ENCODE measurements at places on chromosomes 2 and 18.

- DNase-seq, result no peak
Observed at GRCh38 chr2:14140009-14140550, 492.4 kb upstream of the LRATD1 start.

- no peak for DNase-seq
Observed at GRCh38 chr18:35134190-35134730, 93.0 kb downstream of the MAPRE2 start.

DNA sequence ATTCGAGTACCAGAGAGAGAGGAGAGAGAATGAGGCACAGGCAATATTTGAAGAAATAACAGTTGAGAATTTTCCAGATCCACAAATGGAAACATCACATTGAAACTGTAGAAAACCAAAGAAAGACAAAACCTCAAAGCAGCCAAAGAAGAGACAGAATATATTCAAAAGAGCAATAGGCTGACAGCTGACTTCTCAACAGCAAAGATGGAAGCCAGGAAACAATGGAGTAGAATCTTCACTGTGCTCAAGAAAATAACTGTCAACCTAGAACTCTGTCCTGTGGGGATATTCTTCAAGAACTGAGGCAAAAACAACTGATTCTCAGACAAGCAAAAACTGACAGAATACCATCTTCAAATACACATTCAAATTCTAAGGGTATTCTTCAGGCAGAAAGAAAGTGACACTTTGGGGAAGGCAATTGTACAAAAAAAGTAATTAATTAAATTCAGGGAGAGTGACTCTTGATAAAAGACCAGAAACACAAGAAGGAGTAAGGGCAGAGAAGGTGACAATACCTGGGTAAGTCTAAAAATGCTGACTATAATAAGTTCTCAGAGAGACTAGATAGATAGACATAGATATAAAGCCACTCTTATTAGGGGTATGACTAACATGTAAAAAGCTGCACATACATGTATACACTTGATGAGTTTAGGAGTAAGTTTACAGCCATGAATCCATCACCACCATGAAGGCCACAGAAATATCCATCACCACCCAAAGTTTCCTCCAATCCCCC is 25.6 kb downstream of the ANKMY1 start:
- DNase-seq, result no peak

- DNase-seq, result no peak
Observed at GRCh38 chr2:10415640-10416039, 32.5 kb downstream of the ODC1 start.

GRCh38 chr18:47868744-47869143 is 61.7 kb downstream of the SMAD2 start:
- no peak for DNase-seq

GRCh38 chr2:21822505-21822904 is 698.7 kb downstream of the TDRD15 start:
- no peak for DNase-seq

DNA sequence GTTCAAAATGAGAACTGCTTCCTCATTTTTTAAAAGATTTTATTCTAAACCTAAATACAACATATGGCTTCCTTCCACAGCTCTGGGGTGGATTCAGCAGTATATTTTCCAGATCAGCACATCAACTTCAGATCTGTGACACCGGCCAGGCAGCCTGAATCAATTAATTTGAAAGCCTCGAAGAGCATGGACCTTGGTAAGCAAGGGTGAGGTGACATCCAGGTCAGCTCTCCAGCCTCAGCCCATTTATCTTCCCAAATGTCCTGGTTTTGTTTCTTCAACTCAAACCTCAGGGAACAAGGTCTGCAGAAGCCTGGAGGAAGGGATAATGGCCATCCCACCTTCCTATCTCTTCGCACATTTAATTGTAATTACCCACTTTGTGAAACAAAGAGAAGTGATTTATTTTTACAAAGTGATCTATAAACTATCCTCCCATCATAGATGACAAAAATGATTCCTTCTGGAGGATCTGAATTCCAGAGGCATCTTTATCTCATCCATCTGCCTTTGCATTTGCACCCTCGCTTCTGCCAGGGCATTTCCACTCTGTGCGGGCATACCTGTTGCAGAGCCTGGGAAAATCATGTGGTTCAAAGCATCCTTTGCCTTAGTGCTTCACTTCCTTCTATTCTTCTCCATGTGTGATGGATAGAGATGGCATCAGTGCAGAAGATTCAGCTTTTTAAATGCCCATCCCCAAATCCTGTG is 489.0 kb upstream of the NRP2 start:
- DNase-seq, result no peak

DNA sequence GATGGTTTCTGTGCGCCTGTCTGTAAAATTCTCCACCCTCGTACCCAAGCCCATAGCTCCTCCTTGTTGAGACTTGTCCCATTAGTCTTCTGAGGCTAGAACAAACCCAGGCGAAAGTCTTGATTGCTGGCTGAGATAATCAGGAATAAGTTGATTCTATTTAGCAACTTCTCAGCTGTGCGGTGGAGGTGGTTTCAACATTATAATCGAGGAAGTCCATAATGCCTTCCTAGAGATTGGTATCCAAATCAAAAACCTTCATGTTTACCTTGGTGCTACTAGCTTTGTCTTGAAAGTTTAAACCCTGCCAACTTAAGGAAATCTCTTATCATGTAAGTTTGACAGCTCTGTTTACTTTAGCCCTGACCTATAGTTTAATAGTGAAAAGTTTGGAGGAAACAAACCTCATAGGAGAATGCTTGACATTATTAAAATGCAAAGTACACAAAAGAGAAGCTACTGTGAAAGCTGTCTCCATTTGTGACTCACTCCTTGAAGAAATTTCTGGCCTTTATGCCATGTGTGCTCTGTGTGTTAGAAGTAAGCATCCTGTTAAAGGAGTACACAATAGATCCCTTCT is 36.6 kb upstream of the DSC1 start:
- DNase-seq, result no peak

- no peak for DNase-seq
Observed at GRCh38 chr18:75116809-75117208, 92.1 kb downstream of the PTGR3 start.

- no peak for DNase-seq
Observed at GRCh38 chr2:155653176-155653575, 679.3 kb downstream of the NR4A2 start.

GRCh38 chr2:179344970-179345369 is 80.3 kb upstream of the SESTD1 start:
- no peak for DNase-seq

DNA sequence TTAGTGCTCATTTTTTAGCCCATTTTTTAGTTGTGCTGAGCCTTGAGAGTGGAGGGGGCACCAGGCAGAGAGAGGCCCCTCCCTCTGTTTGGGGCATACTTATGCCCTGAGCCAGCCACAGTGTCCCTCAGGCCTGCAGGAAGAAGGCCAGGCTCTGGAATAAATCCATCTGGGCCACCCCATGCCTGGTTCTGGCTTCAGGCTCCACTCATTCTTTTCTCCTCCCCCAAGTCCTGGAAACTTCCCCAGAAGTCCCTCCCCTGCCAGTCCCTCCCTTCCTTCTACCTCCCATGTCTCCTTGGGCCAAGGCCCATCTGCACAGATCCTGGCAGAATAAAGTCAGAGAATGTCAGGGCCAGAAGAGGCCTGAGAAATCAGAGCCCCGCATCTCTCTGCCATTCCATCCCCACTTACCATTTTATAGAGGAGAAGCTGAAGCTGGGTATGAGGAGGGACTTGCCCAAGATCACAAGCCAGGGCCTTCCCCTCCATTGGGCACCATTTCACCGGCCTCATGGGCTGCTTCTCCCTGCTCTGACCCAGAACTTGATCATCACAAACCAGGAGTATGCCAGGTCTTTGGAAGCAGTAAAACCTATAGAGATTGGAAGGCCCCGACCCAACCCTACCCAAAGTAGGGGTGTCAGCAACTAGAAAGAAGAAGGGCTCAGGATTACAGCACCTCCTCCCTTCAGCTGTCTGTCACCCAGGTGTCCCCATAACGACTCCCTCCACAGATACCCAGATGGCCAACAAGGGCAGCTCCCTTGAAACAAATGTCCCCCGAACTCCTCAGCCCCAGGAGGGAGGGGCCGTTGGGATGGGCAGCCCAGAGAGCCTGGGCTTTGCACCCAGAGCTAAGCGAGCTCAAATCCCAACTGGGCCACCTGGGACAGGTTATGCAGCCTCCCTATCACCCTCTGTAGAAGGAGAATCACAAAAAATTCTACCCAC is 108.4 kb downstream of the POLR1A start:
- no peak for DNase-seq

GRCh38 chr2:96739076-96739632 is 710 bp downstream of the LMAN2L start:
- DNase-seq, result no peak

DNA sequence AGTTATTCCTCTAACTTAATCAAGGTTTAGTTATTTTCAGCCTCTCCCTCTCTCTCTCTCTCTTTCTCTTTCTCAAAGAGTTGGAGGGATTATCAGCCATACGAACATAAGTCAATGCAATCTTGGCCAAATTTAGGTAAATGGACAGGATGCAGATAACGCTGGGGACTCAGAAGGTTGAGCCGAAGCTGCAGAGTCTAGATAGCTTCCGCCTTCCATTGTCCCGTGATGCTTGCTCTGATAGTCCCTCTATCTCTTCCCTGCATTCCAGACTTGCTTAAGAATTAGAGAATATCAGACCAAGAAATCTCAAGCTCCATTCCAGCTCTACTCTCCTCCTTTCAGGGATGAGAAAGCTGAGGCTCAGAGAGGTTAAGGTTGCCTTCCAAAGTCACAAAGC is 502.8 kb upstream of the TNP1 start:
- DNase-seq, result no peak

GRCh38 chr18:23563377-23564043 is 22.8 kb downstream of the NPC1 start:
- no peak for DNase-seq

- DNase-seq, result no peak
Observed at GRCh38 chr2:119422360-119423107, 9.1 kb upstream of the TMEM37 start.

DNA sequence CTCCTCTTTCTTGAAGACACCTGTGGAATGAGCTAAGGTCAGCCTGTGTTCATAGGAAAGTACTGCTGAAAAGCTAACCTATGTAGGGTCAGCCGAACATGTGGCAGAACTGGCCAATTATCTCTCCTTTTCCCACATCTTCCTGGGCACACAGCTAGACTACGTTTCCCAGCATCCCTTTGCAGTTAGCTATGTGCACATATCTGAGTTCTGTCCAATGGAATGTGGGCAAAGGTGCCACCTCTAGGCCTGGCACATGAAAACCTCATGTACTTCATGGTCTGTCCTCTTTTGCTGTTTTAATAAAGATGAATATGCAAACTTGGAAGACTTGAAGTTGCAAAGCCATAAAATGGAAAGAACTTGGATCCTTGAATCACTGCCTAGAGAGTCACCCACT is 352.6 kb downstream of the TNS1 start:
- DNase-seq, result no peak

DNA sequence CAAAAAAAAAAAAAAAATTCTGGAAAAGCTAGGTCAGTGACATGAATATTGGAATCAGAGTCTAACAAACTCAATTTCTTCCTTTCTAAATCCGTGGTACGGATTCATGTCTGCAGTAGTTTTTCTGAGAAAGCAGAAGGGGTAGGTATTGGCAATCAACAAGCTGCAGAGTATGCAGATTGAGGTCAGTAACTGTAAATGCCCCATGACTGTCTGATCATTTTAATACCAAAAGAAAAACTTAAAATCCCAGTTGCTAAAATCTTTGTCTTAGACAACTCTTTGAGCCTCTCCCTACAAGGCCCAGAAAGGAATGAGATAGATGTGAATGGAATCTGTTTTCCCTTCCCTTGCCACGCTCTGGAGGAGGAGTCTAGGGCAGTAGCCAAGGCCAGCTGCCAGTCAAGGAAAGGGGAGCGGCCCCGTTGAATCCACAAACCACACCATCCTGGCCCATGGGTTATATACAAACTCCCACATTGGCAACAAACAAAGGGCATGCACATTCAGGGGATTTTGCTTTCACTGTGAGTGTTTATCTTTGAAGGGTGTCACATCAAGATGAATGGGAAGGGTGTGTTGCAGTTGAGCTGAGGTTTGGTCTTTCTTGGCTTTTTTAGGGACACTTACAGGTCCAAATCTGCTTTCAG is 6.1 kb upstream of the CASP8 start:
- DNase-seq, result peak; percentile 73

DNA sequence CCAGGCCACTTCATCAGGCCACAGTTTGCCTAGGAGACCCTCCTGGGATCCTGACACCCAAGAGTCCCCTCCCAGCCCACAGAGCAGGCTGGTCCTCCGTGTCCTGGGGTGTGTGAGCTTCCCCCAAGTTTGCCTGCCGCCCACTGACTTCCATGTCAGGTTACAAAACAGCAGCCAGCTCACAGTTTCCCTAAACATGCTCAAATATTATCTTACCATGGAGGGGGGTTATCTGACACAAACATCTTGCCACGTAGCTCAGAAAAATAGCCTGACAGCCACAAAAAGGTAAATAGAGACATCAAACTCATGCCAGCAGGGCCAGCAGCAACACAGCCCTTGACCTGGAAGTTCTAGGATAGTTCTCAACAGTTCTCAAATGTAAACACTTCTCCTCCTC is 346.5 kb downstream of the TNS1 start:
- no peak for DNase-seq

GRCh38 chr2:171158790-171159371 is 1.8 kb downstream of the TLK1 start:
- DNase-seq, result no peak

DNA sequence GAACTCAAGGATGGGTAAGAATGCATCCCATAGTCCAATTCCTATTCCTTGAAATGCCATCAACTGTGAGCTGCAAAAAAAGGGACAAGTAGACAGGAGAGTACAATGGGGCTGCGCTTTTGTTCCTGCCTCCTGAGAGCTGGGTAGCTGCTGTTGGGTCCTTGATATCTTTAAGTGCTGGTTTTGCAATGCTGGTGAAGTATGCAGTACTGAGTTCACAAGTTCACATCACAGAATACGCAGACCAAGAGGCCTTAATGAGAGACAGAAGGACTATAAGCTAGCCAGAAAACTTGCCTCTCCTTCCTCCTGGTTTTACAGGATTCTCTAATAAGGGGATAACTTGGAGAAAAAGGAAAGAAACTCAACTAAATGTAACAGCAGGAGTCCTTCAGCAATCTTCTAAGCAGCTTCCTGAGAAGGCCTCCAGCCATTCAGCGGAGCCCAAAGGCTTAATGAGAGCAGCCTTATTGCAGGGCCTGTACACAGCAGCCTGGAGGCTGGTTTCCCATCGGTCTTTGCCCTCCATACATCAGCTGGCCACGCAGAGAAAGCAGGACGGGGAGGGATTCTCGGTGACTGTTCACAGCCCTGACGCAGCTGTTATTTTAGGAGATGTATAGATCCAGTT is 293.1 kb downstream of the CDCA7 start:
- no peak for DNase-seq

DNA sequence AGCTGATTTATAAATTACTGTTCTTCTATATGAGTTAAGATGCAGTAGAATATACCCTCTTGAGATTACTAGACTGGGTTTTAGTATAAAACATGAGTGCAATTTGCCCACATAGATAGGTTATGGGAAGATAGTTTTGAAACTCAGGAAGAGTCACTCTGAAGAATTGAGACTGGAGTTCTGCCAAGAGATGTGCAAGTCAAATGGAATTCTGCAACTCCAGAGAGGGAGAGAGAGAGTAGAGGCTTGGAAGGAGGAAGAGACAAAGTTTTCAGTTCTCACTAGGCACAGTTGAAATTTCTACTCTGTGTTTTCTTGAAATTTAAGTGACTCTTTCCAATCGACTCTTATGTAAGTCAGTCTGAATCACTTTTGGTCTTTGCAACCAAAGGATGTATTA is 878.8 kb downstream of the TSN start:
- DNase-seq, result no peak

GRCh38 chr2:127884436-127884835 is 1.3 kb downstream of the AMMECR1L start:
- no peak for DNase-seq

- no peak for DNase-seq
Observed at GRCh38 chr18:13039806-13040205, 48.6 kb downstream of the CEP192 start.

GRCh38 chr2:143475041-143475776 is 346.0 kb downstream of the ARHGAP15 start:
- DNase-seq, result no peak

Data from mucosa of descending colon (tissue), 3 donors.